B cell (primary cell): ENCODE measurements at places on chromosomes 3 and 15.

GRCh38 chr3:32097768-32098167 is 8.7 kb upstream of the GPD1L start:
- no peak for DNase-seq

- DNase-seq, result no peak
Measured at GRCh38 chr15:32641517-32642059, at the start of gene SCG5. TSS of gene SCG5 (plus strand) at chr15:32641710. CDS start at chr15:32643593, 1,883 bp downstream.

- no peak for DNase-seq
Measured at GRCh38 chr3:113183748-113184661, 27.4 kb upstream of the BOC start.

DNA sequence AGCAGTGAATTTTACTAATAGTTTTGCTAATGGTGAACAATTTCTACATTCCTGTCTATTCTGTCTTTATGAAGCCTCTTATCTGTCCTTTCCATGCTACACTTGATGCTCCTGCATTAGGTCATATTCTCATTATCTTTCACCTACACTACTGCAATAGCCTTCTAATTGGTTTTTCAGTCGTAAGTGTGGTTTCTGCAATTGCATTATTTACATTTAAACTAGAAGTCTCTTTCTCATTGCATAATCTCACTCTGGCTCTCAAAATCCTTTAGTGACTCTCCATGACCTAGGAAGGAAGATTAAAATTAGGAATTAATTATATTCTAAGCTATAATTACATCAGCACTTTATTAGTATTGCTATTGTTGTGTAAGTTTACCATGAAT is 686.5 kb downstream of the IGSF11 start:
- no peak for DNase-seq

- DNase-seq, result no peak
Measured at GRCh38 chr3:30457081-30457480, 149.3 kb upstream of the TGFBR2 start.

DNA sequence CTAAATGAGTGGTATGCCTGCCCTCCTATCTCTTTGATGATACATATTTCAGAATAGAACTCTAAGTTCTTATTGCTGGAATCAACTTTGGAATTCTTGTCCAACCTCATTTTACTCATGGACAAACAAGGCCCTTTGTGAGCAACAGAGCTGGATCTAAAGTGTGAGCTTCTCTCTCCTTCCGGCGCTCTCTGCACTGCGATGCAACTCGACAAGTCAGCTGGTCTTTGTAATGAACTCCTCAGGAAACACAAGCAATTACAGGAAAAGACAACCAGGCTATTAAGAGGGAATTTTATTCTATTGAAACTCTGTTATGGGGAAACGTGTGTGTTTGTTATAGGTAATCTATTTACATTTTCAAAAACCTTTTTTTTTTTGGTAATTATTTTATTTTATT is 20.3 kb upstream of the NRROS start:
- no peak for DNase-seq

GRCh38 chr15:69604072-69604411 is 151.4 kb downstream of the RPLP1 start:
- DNase-seq, result no peak

DNA sequence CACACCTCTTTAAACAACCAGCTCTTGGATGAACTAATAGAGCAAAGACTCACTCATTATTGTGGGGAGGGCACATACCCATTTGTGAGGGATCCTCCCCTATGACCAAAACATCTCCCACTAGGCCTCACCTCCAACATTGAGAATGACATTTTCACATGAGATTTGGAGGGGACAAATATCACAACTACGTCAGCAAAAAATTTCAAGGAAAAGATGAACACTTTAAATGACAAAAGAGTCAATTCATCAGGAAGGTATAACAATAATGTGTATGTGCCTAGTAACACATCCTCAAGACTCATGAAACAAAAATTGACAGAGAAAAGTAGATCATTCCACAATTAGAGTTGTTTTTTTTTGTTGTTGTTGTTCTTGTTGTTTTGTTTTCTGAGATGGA is 38.4 kb upstream of the CHD2 start:
- no peak for DNase-seq

DNA sequence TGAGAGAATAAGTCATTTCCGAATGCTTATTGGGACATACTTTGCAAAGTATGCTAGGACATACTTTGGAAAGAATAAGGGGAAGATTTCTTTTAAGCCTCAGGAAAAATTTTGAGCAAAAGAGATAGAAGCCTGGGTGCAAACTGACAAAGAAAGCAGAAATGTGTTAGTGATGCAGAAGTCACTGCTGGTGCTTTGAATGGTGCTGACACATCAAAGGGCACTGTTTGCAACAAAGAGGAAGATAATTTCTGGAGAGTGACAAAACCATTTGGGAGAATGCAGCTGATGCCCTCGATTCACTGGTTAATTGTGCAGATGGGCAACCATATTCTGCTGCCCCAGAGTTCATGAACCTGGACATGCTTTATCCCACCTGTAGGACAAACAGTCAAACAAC is 11.0 kb upstream of the RAP2B start:
- DNase-seq, result no peak

GRCh38 chr3:16151109-16151508 is 23.4 kb upstream of the GALNT15 start:
- DNase-seq, result no peak

- DNase-seq, result peak; percentile 35
Measured at GRCh38 chr3:37243820-37244748, 69.7 kb upstream of the LRRFIP2 start.

DNA sequence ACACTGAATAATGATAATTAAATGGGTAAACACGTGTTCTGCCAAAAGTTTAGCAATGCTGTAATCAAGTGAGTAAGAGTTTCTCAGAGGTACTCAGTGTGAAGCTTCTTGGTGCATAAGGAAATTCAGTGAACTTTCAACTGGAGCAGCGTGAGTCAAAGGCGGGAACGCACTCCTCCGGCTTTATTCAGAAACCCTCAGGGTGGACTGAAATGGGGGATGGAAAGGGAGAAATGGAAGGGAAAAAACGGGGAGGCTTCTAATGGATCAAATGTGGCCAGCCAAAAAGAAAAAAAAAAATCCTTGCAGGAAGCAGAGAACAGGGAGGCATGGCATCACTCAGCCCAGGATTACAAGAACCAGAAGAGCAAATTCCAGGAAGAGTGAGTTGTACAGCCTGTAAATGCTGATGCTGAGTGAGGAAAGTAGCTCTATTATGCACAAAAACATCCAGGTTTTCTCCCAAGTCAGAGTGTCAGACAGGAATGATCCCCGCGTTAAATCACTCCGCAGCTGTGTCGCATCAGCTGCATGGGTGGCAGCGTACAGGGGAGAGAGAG is 85.3 kb downstream of the ASB7 start:
- DNase-seq, result no peak

DNA sequence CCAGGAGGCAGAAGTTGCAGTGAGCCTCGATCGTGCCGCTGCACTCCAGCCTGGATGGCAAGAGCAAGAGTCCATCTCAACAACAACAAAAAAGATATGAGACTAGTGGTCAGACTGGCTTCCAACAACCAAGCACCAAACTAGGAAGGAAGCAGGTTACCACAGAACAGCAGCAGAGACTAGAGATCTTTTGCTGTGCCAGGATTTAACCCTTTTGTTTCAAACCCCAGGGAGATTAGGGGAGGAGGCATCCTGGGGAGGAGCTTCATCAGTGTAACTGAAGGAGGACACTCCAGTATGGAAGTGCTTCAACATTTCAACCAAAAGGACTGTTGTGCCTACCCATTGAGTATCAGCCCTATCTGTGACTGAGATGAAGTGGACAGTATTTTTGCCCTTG is 240.3 kb downstream of the ZIC1 start:
- DNase-seq, result no peak

DNA sequence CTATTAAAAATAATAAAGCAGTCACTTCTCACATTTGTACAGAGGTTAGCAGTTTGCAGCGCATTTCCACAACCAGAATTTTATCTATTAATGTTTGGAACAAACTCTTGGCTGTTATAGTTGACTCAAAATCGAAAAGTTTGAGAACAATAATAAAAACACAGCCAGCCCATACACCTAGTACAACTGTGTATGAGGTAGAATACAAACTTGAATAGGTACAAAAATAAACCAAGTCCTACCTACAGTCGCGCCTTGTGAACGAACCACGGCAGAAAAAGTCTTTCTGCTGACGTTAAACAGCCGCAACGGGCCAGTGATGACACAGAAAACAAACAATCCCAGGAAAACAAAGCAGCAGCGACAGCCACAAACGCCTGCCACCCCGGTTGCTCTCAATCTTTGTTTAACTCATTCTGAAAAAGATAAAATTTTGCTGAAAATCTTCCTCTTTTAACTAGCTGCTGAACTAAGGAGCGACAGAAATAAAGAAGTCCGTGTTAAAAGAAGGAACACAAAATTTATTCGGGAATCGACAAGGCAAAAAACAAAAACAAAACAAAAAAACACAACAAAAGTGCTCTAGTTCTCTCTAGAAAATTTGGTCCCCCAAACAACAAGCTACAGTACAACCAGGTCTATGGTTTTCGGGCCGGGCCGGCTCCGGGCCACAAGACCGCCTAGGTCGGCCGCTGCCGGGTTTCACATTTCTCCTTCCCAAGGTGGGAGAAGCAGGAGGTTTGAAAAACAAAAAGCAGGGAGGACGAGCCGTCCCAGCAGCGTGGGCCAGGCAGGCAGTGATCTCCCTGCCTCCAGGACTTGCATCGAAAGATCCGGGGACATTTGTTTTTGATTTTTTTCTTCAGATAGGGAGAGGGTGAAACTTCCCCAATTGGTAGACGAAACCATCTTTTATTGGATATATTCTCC is 2.9 kb downstream of the FOXL2 start:
- peak; percentile 64 for DNase-seq

DNA sequence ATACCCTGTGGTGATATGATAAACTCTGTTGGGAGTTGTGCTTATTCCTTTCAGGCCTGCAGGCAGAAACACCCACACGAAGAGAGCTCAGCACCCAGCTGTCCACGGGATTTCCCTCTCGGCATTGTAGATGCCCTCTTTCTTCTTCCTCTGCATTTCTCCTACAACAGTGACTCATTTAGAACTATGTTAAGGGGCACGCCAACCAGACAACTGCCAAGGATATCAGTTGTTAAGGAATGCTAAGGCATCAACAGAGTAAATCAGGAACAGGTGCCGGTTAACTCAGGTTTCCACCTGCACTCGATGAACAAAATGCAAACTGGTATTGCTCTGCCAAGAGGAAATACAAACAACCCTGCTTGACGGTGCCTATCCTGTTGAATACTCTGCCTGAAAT is 270.0 kb upstream of the PEX5L start:
- no peak for DNase-seq

DNA sequence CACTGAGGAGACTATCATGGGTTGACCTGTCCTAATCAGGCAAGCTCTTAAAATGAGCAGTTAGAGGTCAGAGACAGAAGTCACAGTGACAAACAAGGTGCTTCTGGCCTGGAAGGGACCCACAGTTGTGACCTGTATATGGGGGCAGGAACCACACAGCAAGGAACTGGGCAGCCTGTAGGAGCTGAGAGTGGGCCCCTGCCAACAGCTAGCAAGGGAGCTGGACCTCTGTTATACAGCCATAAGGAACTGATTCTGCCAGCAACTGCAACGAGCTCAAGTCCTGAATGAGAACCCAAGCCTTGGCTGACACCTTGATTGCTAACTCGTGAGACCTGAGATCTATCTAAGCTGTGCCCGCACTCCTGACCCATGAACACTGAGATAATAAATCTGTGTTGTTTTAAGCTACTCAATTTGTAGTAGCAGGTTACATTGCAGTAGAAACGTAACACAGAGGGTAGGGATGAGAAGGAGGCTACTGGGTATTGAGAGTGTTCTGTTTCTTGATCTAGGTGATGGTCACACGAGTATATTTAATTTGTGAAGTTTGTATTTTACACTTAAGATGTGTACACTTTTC is 44.5 kb upstream of the MAGI1 start:
- peak; percentile 1 for DNase-seq

- no peak for DNase-seq
Measured at GRCh38 chr3:162366166-162366766, 869.7 kb downstream of the OTOL1 start.

DNA sequence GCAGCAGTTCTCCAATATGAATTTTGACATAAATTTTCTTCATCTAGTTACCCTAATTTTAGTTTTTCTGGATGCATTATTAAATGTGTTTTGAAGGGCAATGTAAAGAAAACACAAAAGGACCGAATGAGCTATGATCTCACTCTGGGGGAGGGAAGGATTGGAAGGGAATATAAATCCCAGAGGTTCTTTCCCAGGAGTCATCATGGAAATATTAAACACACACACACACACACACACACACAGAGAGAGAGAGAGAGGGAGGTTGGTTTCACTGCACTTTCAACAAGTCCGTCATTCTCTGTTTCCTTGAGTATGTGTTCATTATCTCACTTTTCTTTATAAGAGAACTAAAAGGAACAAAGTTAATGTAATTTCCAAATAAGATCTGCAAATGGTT is 70.7 kb upstream of the DCBLD2 start:
- no peak for DNase-seq

GRCh38 chr15:90945091-90945490 is 9.6 kb upstream of the RCCD1 start:
- no peak for DNase-seq

GRCh38 chr3:31244929-31245817 is 287.6 kb upstream of the STT3B start:
- DNase-seq, result no peak

DNA sequence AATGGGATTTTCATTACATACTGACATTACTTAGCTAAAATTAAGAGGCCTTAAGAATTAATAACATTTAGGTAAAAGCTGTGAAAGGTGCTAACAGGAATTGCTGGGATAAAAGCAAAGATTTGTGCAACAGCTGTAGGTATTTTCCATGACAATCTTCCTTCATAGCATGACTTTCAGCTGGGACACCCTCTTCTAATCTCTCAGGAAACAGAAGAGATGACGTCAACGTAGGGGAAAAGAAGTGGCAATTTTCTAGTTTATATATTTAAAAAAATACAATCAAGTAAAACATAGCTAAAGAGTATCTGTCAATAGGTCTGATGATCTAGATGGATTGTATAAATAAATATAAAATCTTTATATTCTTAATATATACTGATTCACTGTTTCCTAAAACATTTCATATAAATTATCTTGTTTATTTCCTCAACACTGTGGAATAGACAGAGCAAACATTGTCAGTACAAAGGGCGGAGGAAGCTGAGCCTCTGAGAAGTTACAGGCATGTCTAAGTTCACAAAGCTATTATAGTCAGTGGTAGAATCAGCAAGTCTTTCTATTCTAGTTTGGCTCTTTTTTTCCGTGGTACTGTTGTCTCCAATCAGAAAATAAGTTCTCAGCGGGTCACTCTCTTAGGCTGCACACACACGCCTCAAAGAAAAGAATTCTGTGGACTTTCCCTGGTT is 217.0 kb downstream of the P3H2 start:
- no peak for DNase-seq

GRCh38 chr3:123909785-123910184 is 25.7 kb upstream of the MYLK start:
- no peak for DNase-seq

DNA sequence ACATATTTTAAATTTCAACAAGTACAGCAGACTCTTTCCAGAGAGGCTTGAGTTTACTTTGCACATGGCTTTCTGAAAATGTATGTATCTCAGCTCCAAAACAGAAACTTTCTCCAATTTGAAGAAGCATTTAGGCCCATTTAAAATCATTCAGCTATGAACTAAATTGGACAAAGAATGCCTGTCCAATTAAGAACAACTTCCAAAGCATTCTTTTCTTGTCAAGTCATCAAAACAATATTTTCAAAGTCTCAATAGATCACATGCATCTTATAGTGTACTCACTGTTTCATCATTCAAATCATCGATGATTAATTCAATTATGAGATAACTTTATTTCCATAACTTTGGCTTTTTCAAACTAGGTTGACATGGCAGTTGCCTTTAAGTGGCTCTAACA is 95.2 kb downstream of the KBTBD8 start:
- no peak for DNase-seq
